ENCODE measurements at places on chromosomes 11 and 22.

DNA sequence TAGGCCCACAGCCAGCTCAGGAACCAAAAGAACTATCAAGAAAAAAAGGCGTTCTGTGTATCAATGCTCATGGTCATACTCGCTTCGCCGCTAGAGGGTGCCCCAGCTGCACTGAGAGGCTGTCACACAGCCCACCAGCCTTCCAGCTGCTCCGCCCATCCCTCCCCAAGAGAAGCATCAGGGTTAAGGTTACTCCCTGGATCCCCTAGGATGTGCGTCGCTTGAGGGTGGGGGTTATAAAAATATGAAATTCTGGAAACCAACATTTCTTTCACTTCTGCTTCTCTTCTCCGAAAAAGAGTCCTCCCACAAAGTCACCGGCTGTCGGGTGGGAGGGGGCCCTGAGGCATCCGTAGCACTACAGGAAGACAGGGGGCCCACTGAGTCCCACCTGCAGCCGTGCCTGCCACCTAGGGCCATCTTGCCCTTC, 1.7 kb downstream of the CBX6 start:
- peak; percentile 83 for DNase-seq

DNA sequence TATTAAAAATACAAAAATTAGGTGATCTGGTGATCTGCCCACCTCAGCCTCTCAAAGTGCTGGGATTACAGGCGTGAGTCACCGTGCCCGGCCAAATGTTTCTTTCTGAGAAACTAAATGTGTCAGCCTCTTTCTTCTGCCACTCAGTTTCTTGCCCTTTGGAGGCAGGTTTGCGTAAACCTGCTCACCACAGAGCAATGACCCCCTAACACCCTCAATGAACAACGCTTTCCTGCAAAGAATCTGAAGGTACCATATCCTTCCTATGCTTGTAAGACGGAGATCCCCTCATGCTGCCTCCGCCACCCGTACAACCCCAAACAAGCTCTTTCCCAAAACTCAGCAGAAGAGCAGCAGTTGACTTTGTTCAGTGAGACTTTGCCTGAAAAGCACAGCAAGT, 38.7 kb upstream of the TTLL12 start:
- DNase-seq: no peak

- no peak for DNase-seq
Observed at GRCh38 chr11:68969386-68969785, 11.4 kb downstream of the MRGPRD start.

GRCh38 chr11:59999691-60000090, 17.3 kb upstream of the OOSP4B start:
- no peak for DNase-seq

GRCh38 chr11:46438211-46438610, 46.6 kb upstream of the CHRM4 start:
- DNase-seq: no peak

DNA sequence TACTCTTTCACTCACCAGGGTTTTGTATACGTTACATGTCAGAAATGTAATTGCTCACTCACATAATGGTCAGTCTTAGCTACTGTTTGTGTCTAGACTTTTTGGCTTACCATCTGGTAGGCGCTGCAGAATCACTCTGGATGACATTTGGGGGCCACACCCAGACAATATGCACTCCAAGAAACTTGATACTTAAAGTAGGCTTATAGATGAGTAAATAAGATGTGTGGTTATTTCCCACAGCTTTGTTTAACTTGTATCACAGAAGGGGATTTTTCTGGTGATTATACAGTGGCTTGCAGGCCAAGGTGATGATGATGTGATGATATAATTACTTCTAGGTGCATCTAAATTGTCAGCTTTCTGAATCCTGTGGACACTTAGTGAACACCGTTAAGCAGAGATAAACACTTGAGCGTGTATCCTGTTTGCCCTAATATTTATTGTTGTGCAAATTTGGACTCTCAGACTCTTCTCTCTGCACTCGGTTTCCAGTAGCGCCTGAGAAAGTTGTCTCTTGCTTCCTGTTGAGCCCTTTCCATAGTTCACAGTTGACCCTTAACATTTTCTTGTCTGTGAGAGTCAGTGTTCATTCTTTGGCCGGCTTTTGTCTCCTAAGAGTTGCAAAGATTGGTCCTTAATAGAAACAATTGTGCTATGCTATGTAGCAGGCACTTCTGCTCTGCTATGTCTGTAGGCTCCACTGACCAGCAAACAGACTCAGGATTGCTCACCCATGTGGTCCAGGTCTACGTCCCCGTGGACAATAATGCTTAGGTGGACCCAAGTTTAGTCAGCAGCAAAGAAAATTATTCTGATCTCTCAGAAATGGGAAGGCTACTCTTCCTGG, 89.3 kb downstream of the PRR5L start:
- no peak for DNase-seq
